Activated T-cell treated with anti-CD3 and anti-CD28 coated beads, Interleukin-2, amount 50 U/mL, for 4 hours (primary cell): ENCODE measurements at places on chromosomes 12 and 14. TPM values are rescaled to one million over a fixed set of nuclear protein-coding genes. Genes with fewer than 3 reads are reported as not detected.

GRCh38 chr12:41188841-41189394, 798 bp downstream of the PDZRN4 start:
- no peak for DNase-seq

DNA sequence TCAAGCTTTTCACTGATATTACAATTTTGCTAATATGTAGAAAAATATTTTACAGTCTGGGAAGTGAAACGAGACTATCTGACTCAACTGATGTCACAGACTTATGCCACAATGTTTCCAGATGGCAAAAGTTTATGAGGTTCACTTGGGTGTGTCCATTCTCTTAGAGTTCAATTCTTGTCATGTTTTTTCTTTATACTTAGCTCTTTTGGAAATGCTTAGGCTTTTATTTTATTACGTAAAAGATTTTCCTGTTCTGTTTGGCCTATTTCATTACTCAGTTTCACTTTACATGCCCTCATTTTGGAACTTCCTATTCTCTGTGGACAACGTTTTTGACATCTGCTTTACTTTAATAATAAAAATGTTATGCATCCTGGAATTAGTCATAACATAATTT, 2.1 kb upstream of the PDZRN4 start:
- DNase-seq = no peak

GRCh38 chr12:44053549-44054127, 217.8 kb downstream of the TMEM117 start:
- no peak for DNase-seq

BICDL1 gene
- total RNA-seq = 152 TPM

SERPINA9 gene
- total RNA-seq = not detected

ANKS1B gene
- 0.16 TPM for total RNA-seq
